Effector memory CD8-positive, alpha-beta T cell (primary cell): ENCODE measurements at places on chromosomes 6 and 20.
A peak's percentile ranks its signal among the peaks of the same experiment; 100 is the strongest.

DNA sequence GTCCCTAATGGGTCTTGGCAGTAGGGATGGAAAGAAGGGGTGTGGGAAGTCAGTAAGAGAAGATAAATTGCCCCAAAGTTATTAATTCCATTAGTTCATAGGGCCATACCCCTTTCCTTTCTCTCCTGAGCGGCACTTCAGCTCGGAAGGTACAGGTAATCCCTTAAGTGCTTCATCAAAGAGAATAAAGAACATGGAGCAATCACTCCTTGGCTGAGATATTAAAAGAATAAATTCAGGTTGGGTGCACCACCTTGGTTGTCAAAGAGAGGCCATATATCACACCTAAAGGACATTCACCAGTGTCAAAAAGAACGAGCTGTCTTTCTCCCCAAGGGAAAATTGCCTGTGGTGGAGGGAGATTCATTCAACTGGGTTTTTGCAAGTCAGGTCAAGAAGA is 87.5 kb downstream of the EDN3 start:
- H3K27me3 ChIP-seq = peaks cover 13% of the 10 kb centered on the region
- H3K4me1 ChIP-seq = peaks cover 4% of the 10 kb centered on the region
- H3K36me3 ChIP-seq = peaks cover 3% of the 10 kb centered on the region
- H3K4me3 ChIP-seq = no peak overlapping the region
- no peak for DNase-seq

DNA sequence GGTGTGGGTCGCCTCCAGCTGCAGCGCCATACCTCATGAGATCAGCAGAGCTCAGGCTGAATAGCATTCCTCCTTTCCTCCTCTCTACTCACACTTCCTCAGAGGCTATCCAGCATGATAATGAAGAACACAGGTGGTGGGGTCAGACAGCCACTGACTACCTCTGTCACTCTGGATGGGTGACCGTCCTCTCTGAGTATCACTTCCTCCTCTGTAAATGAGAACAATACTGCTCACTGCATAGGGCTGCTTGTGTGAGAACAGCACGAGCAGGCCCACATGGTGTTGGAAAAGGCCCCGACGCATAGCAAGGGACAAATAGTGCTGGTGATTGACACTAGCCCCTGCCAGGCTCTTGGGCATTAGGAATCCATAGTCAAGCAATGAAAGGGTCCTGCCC is 239.1 kb downstream of the PRKN start:
- no peak overlapping the region for H3K27ac ChIP-seq
- no peak for DNase-seq
- H3K4me1 ChIP-seq = no peaks in the 10 kb centered on the region
- no peaks in the 10 kb centered on the region for H3K27me3 ChIP-seq

GRCh38 chr6:9422138-9422537 is 986.8 kb upstream of the SLC35B3 start:
- DNase-seq = no peak
- no peak overlapping the region for H3K27ac ChIP-seq
- H3K27me3 ChIP-seq = no peaks in the 10 kb centered on the region
- H3K4me1 ChIP-seq = no peaks in the 10 kb centered on the region

DNA sequence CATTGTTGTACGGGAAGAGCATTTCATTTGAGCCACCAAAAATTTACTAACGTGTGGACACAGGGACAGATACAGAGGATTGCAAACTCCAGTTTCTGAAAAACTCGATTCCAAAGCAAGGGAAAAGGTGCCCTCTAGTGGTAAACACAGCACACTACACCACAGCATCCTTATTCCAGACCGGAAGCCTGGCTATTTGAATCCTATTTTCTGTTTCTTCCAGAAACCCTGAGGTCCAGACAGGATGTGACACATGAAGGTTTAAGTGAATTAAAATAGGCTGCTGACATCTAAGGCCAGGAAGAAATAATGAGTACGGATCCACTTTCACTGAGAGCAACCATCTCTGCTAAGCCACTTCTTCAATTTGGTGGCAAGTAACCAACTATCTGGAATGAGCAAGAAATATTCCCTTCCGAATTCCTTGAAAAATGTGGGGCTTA is 31.8 kb upstream of the GMPR start:
- H3K27me3 ChIP-seq = peaks cover 34% of the 10 kb centered on the region
- DNase-seq = peak; percentile 41
- peaks cover 4% of the 10 kb centered on the region for H3K4me1 ChIP-seq
- H3K4me3 ChIP-seq = no peak overlapping the region
- no peaks in the 10 kb centered on the region for H3K36me3 ChIP-seq
- H3K27ac ChIP-seq = no peak overlapping the region

DNA sequence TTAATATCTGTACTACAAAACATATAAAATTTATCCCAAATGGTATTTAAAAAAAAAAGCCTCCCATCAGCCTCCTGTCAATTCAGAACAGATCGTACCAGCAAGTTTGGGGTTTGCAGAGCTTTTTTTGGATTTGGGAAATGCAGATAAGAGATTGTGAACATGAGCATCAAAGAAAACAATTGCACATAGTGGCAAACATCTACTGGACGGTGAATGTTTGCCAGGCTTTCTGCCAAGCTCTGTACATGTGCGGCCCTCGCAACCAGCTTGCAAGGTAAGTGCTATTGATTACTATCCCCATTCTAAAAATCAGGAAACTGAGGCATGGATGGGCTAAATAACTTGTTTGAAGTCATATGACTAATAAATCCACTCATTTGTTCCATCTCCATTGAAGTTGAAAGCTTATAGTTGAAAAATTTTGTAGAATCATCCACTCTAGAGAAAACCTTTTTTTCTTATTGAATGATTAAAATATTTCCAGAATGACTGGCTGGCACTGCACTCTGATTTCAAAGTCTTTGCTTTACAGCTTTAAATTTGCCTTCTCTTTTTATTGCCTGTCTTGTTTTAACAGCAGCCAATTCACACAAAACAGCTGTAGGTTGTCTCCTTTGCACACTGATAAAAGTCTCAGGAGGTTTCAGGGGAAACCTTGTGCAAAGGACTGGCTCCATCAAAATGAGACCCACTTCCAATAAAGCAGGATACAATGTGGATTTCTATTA is 37.4 kb upstream of the SIRT5 start:
- H3K27me3 ChIP-seq = peaks cover 10% of the 10 kb centered on the region
- no peak for DNase-seq
- no peak overlapping the region for H3K4me3 ChIP-seq

- no peaks in the 10 kb centered on the region for H3K4me1 ChIP-seq
- H3K4me3 ChIP-seq = no peak overlapping the region
- H3K36me3 ChIP-seq = no peaks in the 10 kb centered on the region
- no peak overlapping the region for H3K27ac ChIP-seq
These were observed 60.3 kb downstream of the RNF217 start for GRCh38 chr6:125022391-125022989.

DNA sequence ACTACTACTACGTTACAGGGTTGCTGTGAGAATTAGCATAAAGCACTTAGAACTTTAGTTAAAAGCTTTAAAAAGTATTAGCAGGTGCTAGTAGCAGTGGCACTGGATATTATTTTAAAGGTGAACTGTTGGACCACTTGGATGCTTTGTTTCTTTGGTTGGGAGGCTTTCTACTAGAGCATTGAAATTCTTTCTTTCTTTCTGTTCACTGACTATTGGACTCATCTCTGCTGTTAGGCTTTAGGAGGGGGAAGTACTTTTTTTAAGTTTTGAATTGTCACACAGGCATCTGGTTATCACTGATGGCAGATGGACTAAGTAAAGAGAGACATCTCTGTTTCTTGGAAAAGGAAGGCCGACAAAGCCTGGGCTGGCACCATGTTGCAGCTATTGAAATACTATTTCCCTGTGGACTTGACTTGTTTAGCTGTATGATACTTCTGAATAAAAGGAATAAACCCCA is 4.8 kb downstream of the TBPL1 start:
- H3K4me3 ChIP-seq = no peak overlapping the region
- peaks cover 48% of the 10 kb centered on the region for H3K4me1 ChIP-seq
- peak overlapping the region; percentile 11 for H3K27ac ChIP-seq
- H3K27me3 ChIP-seq = no peaks in the 10 kb centered on the region
- no peak for DNase-seq

- H3K27ac ChIP-seq = no peak overlapping the region
- DNase-seq = no peak
- peaks cover 3% of the 10 kb centered on the region for H3K36me3 ChIP-seq
These were observed 92.9 kb downstream of the PLEKHG1 start for GRCh38 chr6:150692604-150693003.

- H3K27me3 ChIP-seq = peaks cover 8% of the 10 kb centered on the region
- H3K4me1 ChIP-seq = peaks cover 11% of the 10 kb centered on the region
- no peaks in the 10 kb centered on the region for H3K36me3 ChIP-seq
- no peak overlapping the region for H3K27ac ChIP-seq
- DNase-seq = no peak
These were observed 236.2 kb downstream of the SLC24A3 start for GRCh38 chr20:19448632-19449031.

GRCh38 chr6:155221086-155221485 is 42.7 kb upstream of the CLDN20 start:
- H3K27me3 ChIP-seq = peaks cover 7% of the 10 kb centered on the region
- no peak for DNase-seq

DNA sequence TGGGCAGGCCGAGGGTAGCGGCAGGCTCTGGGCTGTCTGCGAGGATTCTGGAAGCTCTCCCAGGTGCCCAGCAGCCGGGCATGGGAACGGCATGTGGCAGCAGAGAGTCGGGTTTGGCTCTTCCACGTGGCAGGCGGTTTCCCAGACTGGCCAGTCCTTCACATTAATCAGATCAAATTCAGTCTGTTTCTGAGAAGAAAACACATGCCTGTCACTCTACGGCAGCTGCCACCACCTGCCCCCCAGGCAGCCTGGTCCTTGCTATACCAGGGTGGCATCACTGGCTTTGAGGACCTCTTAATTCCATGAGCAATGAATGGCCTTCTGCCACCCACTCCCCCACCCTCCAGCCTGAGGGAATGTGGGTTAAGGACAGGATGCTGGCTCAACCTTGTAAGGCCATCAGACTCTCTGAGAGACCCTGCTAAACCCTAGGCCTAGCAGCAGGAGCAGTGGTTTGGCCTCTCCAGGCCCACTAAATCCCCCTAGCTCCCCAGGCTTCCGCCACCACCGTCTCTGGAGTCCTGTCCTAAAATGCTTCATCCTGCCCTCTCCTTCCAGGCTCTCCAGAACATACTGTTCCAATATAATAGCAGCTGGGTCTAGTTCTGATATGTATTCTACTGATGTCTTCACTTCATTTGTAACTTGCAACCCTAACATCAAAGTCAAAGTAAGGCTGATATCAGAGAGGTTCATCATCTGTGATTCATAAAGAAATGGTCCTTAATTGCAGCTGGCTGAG is 47.8 kb downstream of the PLCG1 start:
- peaks cover 15% of the 10 kb centered on the region for H3K4me1 ChIP-seq
- no peak overlapping the region for H3K4me3 ChIP-seq
- no peak overlapping the region for H3K27ac ChIP-seq
- DNase-seq = no peak
- peaks cover 3% of the 10 kb centered on the region for H3K36me3 ChIP-seq

GRCh38 chr6:26576929-26577719 is 19.6 kb upstream of the ABT1 start:
- peak overlapping the region; percentile 78 for H3K4me3 ChIP-seq
- DNase-seq = peak; percentile 58
- H3K27ac ChIP-seq = peak overlapping the region; percentile 95
- no peaks in the 10 kb centered on the region for H3K27me3 ChIP-seq

DNA sequence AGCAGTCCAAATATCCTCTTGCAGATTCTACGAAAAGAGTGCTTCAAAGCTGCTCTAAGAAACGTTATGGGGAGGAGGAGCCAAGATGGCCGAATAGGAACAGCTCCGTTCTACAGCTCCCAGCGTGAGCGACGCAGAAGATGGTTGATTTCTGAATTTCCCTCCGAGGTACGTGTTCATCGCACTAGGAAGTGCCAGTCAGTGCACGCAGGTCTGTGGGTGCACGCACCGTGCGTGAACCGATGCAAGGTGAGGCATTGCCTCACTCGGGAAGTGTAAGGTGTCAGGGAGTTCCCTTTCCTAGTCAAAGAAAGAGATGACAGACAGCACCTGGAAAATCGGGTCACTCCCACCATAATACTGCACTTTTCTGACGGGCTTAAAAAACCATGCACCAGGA is 272.1 kb upstream of the DEFB115 start:
- no peak overlapping the region for H3K27ac ChIP-seq
- H3K27me3 ChIP-seq = no peaks in the 10 kb centered on the region
- no peak for DNase-seq
- H3K36me3 ChIP-seq = no peaks in the 10 kb centered on the region

DNA sequence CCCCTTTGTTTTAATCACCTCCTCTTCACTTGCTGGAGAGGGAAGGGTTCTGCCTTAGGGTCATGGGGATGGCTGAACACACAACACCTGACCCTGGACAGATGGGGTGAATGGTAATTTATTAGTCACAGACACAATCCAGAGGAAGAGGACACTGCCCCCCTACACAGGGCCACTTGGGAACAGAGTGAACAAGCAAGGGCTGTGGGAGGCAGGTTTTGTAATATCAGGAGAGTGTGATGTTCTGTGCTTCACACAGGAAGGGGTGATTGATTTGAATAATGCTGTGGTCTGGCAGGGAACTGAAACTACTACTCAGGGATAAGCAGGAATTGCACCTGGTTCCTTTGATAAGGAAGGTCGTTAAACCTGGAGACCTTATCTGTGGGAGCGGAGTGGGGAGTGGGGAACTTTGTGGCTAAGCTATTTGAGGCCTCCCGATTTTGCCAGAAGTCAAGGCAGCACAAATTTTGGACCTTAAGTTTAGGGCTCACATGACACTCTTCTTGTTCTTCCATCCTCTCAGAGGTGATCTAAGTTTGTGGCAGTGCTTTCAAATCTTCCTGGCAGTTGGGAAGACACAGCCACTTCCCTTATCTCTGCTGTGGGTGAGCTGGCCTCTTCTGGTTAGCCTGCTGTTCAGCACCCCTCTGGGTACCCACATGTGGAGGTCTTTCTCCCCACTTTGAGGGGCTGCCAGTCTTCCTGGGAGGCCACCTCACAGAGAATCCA is 77.8 kb downstream of the CD164 start:
- H3K27me3 ChIP-seq = no peaks in the 10 kb centered on the region
- H3K36me3 ChIP-seq = no peaks in the 10 kb centered on the region
- H3K4me1 ChIP-seq = no peaks in the 10 kb centered on the region
- peak overlapping the region; percentile 7 for H3K27ac ChIP-seq
